ENCODE measurements at places on chromosomes 7 and 10.
A peak's percentile ranks its signal among the peaks of the same experiment; 100 is the strongest.

GRCh38 chr10:123150986-123151736 lies 3.0 kb upstream of the BUB3 start:
- DNase-seq, result no peak

DNA sequence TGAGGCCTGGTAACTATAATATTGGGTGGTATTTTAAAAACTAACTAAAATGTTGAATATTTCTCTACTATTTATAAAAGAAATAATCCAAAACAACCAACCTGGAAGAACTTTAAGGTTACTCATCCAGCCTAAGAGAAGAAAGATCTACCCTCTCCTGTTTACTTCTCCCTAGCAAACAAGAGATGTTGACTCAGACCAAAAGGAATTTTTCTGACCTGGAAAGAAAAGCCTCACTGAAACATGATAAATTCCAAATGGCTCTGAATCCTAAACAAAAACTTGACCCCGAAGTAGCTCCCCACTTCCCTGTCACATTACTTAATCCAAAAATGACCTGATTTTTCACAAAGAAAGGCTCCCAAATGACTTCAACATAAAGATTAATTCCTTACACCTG lies 101.2 kb downstream of the PARD3 start:
- DNase-seq, result no peak

- DNase-seq, result no peak
These were observed 11.5 kb upstream of the TES start for GRCh38 chr7:116198748-116199410.

DNA sequence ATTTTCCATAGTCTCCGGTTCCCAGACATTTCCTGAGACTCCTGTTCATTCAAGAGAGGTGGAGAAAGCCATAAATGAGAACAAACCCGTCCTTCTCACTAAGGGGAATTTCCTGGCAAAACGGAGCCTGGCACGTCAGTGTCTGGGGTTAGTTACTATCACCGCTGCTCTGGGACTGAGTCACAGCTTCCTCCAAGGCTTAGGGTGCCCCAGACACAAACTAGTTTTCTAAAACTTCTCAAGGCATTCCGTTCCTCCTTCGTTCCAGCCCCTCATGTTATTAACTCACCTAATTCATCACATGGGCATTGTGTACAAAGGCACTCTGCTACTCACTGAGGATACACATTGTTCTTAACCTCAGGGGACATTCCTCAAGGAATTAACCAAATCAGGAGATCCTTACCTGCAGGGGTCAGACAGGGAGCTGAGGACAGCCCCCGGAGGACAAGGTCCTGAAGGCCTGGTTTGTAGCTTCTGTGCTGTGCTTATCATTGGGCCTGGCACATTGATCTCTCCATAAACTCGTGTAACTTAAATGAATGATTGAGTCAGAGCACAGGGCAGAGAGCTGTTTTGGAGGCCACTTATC lies 103.0 kb upstream of the KLF6 start:
- peak; percentile 95 for DNase-seq

DNA sequence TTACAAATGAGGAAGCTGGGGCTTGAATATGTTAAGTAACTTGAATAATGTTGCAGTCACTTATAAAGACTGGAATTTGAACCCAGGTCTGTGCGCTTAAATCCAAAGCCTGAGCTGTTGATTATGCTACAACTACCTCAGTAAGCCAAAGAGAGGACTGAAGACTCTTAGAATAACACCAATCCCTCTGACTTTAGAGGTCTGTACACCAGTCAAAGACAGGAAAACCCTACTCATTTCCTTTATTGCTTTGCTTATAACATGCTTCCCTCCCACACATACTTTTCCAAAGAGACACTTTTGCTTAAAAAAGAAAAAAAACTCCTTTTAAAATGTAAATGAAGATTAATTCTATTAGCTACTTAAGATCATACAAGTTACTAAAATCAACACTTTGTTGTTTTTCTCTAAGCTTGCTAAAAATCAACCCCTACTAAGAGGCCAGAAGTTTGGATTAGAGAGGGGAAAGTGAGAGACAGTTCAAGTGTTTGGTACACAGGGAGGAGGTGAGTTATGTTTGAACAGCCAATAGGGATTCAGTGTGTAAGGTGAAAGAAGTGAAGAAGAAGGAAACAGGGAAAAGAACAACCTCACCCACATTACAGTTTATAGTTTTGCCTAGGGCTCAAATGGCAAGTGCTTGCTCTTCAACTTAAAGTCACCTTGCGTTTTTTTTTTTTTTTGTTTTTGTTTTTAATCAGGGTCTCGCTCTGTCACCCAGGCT lies 74.8 kb downstream of the MDH2 start:
- DNase-seq, result no peak

- peak; percentile 93 for DNase-seq
These were observed 26.6 kb upstream of the KAT6B start for GRCh38 chr10:74799721-74800221.

DNA sequence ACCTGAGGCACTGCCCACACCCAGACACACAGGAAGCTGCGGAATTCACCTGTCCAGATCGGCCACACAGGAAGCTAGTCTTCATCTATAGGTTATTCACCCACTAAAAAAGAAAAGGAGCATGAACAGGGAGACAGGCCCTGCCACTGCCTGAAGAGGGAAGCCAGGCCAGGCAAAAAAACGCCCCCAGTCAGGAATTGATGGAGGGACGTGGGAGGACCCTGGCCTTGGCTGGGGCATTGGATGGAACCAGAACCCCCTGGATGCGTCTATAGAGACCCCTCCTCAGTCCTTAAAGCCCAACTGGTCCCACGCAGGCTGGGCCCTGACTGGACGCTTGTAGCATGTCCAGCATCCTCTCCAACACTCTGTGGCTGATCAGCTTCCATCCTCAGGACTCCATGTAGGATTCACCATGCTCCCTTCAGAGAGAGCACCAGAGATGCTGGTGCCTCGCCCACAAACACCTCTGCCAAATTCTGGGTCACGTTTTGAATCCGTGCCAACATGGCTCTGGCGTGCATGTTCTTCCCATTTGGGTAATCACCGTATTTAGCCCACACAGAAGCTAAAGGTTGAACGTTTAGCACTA lies 259.3 kb upstream of the TCERG1L start:
- DNase-seq, result no peak

DNA sequence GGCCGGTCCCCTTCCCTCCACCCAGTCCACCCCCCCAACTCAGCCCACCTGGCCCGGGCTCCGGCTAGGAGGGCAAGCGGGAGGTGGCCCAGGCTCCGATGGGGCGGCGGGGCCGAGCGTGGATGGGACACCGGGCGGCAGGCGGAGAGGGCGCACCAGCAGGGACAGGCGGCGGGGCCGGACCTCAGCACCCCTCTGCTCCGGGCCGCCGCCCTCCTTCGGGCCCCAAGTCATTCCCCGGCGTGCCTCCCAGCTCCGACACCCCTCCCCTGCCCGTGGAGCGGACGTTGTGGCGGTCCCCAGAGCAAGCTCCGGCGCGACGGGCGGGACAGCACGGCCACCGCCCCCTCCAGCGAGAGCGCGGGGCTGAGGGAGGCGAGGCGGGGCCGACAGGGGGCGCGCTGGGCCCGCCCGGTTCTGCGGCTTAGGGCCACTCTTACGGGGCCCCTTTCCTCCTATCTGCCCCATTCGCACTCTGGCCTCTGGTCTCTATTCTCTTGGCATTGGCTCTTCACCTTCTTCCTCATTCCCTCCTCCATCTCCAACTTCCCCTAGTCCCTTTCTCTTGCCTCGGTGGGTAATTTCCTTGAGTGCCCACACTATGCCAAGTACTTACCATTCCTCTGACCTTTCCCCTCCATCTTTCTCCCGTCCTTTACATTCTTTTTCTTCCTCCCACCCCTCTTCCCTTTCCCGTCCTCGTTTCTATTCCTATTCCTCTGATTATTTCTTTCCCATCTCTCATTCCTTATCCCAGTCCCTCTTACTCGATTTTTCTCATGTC lies 701 bp upstream of the GBX1 start:
- no peak for DNase-seq

DNA sequence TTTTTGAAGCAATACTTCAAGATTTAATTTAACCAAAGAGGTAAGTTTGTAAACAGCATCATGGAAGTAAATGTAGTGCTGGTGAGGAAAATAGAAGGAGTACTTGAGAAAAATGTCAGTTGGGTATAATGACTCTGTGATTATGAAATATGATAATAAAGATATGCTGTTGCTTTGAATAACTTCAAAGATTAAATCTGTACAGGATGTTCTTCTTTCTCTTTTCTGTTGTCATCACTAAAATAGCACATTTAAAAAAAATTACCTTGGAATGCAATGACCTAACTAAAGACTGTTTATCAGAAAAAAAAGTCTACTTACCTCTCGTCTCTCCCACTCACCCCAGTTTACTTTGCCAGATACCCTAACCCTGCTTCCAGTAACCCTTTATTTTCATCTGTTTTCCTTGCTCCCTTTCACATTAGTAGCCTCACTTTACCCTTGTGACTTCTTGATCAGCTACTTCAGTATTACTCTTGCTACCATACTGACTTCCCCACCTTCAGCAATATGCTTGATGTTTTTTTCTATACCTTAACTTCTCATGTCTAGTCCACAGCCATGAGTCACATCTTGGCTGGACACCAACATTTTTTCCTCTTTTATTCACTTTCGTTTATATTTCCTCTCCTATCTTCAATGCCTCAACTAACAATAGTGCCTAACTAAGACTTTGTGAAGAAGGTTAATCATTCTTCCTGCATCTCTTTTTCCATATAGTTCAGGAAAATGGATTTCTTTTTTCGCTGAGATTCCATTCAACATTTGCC lies 29.7 kb upstream of the TAS2R16 start:
- DNase-seq, result peak; percentile 38

- DNase-seq, result no peak
These were observed 34.7 kb downstream of the SPDYE6 start for GRCh38 chr7:102321351-102322201.

GRCh38 chr7:26683277-26683676 lies 181.1 kb downstream of the SKAP2 start:
- no peak for DNase-seq

- DNase-seq, result peak; percentile 56
These were observed 27.3 kb upstream of the KMT2C start for GRCh38 chr7:152462995-152463708.

- DNase-seq, result peak; percentile 29
These were observed 33.9 kb upstream of the TSPAN13 start for GRCh38 chr7:16719699-16720098.

DNA sequence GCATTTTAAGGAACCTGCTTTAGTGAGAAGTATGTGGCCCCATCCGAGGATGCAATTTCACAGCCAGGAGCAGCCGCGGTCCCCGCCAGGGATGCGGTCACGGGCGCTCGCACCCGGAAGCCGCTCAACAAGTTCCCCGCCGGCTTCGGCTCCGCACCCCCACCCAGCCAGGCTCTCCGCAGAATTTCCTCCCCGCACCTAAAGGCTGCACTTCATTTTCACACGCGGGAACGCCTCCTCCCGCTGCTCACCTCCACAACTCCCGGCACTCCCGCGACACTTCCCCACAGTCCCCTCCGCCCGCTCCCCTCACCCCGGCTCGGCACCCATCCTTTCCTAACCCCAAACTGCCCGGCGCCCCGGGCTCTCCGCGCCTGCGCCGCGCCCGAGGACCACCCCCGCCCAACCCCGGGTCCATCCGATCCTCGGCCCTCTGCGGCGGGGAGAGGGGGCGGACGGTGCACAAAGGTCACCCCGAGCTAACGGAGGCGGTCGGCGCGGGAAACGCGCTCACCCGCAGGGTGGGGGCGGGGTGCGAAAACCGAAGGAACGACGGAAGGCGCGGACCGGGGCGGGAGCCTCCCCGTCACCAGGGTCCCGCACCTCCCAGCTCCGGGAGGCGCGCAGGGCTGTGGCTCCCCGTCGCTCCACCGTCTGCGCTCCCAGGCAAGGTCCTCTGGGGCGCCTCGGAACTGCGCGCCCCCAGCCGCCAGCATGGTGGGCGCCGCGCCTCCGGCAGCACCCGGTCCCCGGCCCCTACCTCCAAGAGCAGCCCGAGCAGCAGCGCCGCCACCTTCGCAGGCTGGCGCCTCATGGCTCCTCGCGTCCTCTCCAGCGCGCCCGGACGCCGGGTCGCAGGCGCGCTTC lies 558 bp downstream of the VOPP1 start:
- DNase-seq, result peak; percentile 20

GRCh38 chr10:99369551-99369950 lies 40.4 kb downstream of the CNNM1 start:
- no peak for DNase-seq

- peak; percentile 29 for DNase-seq
These were observed 80.8 kb upstream of the ADAM12 start for GRCh38 chr10:126468876-126469643.

DNA sequence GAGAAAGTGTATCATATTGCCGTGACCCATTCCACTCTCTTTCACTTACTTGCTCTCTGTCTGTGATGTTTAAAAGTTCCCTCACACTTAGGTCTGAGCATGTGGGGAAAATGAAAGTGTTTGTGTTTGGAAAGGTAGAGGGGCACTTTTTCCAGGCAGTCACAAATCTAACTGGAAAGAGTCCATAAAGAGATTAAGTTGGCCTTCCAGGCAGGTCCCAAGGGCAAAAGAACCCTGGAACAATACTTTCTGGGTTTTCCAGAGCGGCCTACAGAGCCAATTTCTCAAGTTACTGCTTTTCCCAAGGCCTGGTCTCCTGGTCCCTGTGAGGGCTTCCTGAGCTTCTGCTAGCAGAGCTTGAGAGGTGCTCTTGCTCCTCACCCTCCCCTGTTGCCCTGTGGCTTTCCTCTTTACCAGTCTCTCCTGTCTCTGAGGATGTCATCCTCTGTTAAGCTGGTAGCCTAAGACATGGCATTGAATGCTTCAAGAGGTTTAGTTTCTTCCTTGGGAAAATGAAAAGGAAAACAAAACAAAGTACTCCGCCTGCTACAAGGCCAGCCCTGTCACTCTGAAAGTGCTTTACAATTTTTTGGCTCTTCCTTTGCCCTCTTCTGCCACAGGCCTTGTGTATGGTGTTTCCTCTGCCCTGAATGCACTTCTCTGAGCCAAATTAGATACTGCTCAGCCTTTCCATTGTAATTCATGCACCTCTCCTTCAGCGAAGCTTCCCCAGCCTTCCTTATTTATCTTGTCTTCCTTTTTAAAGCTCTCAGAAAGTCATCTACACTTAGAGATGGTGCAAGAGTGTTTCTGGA lies 20.1 kb downstream of the TES start:
- DNase-seq, result no peak

DNA sequence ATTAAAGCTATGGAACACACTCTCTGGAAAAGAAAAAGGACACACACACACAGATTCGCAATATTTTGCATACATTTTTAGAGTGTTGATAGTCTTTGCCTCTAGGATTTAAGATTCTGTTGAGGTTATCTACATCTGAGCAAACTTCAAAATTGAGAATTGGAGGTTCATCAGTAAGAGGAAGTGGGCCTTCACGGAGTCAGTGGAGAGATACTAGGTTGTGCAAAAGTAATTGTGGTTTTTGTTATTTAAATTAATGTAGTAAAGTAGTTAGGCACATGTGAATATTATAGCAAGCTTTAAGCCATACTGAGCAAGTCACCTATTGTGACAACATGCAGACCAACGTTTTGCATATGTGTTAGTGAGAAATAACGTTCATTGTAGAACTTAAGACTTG lies 19.8 kb upstream of the NXPH1 start:
- no peak for DNase-seq

DNA sequence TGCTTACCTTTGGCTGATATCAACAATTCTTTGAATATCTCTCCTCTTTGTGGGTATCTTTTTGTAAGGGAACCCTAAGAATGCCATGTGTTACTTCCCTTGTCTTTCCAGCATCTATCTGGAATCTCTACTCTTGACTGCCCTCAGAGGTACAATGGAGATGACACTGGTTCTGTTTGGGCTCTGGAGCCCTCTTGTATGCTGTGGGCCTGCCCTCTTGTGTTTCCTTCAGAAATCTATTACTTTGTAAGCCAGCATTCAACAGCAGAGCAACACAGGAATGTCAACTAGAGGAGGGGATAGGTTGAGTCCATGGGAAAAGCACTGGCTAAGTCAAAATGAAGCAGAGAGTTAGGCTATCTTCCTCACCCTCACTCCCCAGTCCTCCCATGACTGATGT lies 142.3 kb downstream of the XPNPEP1 start:
- DNase-seq, result no peak

All from fibroblast of mammary gland (primary cell).